ENCODE measurements at places on chromosomes 11 and 22.

DNA sequence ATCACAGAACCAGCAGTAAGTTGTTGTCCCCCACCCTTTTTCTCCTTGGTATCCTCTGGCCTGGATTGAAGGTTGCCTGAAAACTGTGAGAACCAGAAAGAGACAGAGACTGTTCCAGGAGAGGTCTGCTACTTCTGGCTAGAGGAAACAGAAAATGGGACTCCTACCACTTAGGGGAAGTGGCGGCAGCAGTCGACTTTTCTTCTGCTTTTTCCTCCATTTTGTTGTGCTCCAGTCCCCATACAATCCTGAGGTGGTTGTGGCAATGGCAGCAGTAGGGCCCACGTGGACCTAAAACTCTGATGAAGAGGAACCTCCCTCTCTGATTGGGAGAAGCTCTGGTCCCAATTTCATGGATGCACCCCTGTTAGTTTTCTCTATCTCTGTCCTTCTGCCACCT is 76.0 kb upstream of the SORL1 start:
- DNase-seq, result no peak
- no peaks in the 10 kb centered on the region for H3K4me1 ChIP-seq

GRCh38 chr11:31720225-31720624 is 90.9 kb downstream of the PAX6 start:
- no peaks in the 10 kb centered on the region for H3K36me3 ChIP-seq
- no peaks in the 10 kb centered on the region for H3K27me3 ChIP-seq

- no peak overlapping the region for H3K4me3 ChIP-seq
- H3K27me3 ChIP-seq, result no peaks in the 10 kb centered on the region
- no peaks in the 10 kb centered on the region for H3K36me3 ChIP-seq
Observed at GRCh38 chr11:87059596-87060390, 22.1 kb downstream of the TMEM135 start.

- H3K36me3 ChIP-seq, result peaks cover 37% of the 10 kb centered on the region
- H3K27ac ChIP-seq, result no peak overlapping the region
- peak overlapping the region; percentile 49 for H3K4me3 ChIP-seq
- peaks cover 6% of the 10 kb centered on the region for H3K4me1 ChIP-seq
- DNase-seq, result peak; percentile 51
Observed at GRCh38 chr11:65646958-65647701, 9.2 kb downstream of the SIPA1 start.

- peak overlapping the region; percentile 100 for H3K27ac ChIP-seq
- H3K4me1 ChIP-seq, result peaks cover 41% of the 10 kb centered on the region
- peak overlapping the region; percentile 86 for H3K4me3 ChIP-seq
- no peaks in the 10 kb centered on the region for H3K27me3 ChIP-seq
- DNase-seq, result no peak
- H3K36me3 ChIP-seq, result no peaks in the 10 kb centered on the region
Observed at GRCh38 chr11:65420506-65420905, 2.1 kb upstream of the NEAT1 start.

- no peak for DNase-seq
- H3K27me3 ChIP-seq, result no peaks in the 10 kb centered on the region
- no peak overlapping the region for H3K27ac ChIP-seq
- no peaks in the 10 kb centered on the region for H3K36me3 ChIP-seq
Observed at GRCh38 chr22:33803371-33804282, 116.6 kb downstream of the LARGE1 start.

- H3K27ac ChIP-seq, result peak overlapping the region; percentile 77
- no peaks in the 10 kb centered on the region for H3K36me3 ChIP-seq
- no peaks in the 10 kb centered on the region for H3K27me3 ChIP-seq
- peaks cover 17% of the 10 kb centered on the region for H3K4me1 ChIP-seq
Observed at GRCh38 chr11:73257342-73258103, 14.6 kb upstream of the P2RY6 start.

GRCh38 chr11:75105462-75105925 is 8.8 kb upstream of the OR2AT4 start:
- H3K36me3 ChIP-seq, result no peaks in the 10 kb centered on the region
- H3K27me3 ChIP-seq, result no peaks in the 10 kb centered on the region
- no peak overlapping the region for H3K4me3 ChIP-seq
- no peaks in the 10 kb centered on the region for H3K4me1 ChIP-seq
- DNase-seq, result no peak
- no peak overlapping the region for H3K27ac ChIP-seq

- no peak for DNase-seq
- no peak overlapping the region for H3K4me3 ChIP-seq
- no peaks in the 10 kb centered on the region for H3K27me3 ChIP-seq
- no peaks in the 10 kb centered on the region for H3K36me3 ChIP-seq
- peaks cover 14% of the 10 kb centered on the region for H3K4me1 ChIP-seq
Observed at GRCh38 chr11:27514558-27514957, 8.0 kb upstream of the LIN7C start.

DNA sequence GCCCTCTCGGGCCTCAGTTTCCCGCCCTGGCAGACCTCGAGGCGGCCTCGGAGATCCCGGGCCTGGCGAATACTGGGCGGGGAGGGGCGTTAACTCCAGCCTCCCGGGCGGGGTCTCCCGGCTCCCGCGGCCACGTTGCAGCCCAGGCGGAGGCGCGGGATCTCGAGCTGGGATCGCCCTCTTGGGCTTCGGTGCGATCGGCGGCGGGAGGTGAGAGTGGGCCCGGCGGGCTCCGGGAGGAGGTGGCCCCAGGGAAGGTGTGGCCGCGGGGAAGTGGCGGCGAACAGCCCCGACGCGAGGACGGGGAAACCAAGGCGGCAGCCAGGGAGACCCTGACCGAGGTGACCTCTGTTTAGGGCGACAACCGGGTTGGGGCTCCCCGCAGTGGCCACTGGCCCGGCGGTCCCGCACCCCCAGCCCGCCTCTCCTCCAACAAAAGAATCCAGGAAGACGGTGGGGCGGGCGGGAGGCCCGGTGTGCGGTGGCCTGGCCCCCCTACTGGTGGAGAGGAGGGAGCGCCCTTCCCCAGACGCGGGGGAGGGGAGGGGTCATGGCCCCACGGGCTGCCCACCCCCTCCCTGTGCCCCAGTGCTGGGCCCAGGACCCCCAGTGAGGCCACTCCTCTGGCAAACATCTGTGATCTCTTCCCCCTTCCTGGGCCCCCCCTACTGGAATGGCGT is at the start of gene PHETA2:
PHETA2 (plus strand) TSS at position 117 of the 680 bp plus-strand sequence. CDS start 3,046 bp downstream, outside the sequence.
- no peaks in the 10 kb centered on the region for H3K27me3 ChIP-seq
- no peaks in the 10 kb centered on the region for H3K36me3 ChIP-seq
- H3K4me1 ChIP-seq, result peaks cover 30% of the 10 kb centered on the region

GRCh38 chr11:65456418-65456817 is 33.8 kb downstream of the NEAT1 start:
- peaks cover 15% of the 10 kb centered on the region for H3K4me1 ChIP-seq
- H3K27ac ChIP-seq, result peak overlapping the region; percentile 89
- no peaks in the 10 kb centered on the region for H3K36me3 ChIP-seq
- H3K27me3 ChIP-seq, result no peaks in the 10 kb centered on the region
- no peak for DNase-seq
- peak overlapping the region; percentile 68 for H3K4me3 ChIP-seq

GRCh38 chr11:85170184-85170583 is 457.0 kb downstream of the DLG2 start:
- DNase-seq, result no peak
- H3K27ac ChIP-seq, result no peak overlapping the region
- H3K4me1 ChIP-seq, result no peaks in the 10 kb centered on the region
- H3K4me3 ChIP-seq, result no peak overlapping the region

- no peak overlapping the region for H3K27ac ChIP-seq
- H3K36me3 ChIP-seq, result no peaks in the 10 kb centered on the region
- H3K27me3 ChIP-seq, result peaks cover 2% of the 10 kb centered on the region
- no peaks in the 10 kb centered on the region for H3K4me1 ChIP-seq
- no peak for DNase-seq
Observed at GRCh38 chr11:43545610-43546009, 134.9 kb upstream of the HSD17B12 start.

GRCh38 chr11:115905341-115906000 is 401.3 kb upstream of the CADM1 start:
- no peak for DNase-seq
- peaks cover 1% of the 10 kb centered on the region for H3K27me3 ChIP-seq
- no peak overlapping the region for H3K27ac ChIP-seq
- H3K4me3 ChIP-seq, result no peak overlapping the region
- H3K36me3 ChIP-seq, result no peaks in the 10 kb centered on the region

- peak; percentile 60 for DNase-seq
- H3K36me3 ChIP-seq, result no peaks in the 10 kb centered on the region
- peaks cover 6% of the 10 kb centered on the region for H3K4me1 ChIP-seq
- H3K27ac ChIP-seq, result no peak overlapping the region
Observed at GRCh38 chr22:20957102-20957682, 9.9 kb upstream of the AIFM3 start.

DNA sequence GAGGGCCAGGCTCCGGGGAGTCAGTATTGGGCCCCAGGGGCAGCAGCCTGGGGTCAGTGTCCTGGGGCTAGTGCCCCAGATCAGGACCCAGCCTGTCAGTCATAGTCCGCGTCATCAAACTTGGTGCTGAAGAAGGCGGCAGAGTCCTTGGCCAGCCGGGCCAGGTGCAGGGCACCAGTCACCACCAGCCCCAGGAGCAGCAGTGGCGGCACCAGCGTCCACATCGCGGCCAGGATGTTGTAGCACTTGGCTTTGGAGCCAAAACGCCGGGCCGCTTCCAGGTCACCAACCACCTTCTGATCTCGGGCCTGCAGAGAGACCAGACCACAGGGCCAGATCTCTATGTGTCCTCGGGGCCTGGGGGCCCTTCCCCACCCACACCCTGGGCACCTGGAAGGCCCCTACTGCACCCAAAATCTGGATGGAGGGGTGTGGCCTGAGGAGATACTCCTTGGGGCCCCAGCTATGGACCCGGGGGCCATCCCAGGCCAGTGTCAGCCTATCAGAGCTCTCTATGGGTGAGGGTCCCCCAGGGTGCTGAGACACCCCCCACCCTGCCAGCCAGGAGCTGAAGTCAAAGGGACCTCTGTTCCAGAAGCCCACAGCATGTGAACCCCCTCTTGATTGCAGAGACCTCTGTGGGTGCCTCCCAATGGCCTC is 790 bp downstream of the IFITM5 start:
- no peaks in the 10 kb centered on the region for H3K36me3 ChIP-seq
- H3K27me3 ChIP-seq, result peaks cover 39% of the 10 kb centered on the region
- no peak overlapping the region for H3K4me3 ChIP-seq
- H3K4me1 ChIP-seq, result no peaks in the 10 kb centered on the region
- peak; percentile 42 for DNase-seq

DNA sequence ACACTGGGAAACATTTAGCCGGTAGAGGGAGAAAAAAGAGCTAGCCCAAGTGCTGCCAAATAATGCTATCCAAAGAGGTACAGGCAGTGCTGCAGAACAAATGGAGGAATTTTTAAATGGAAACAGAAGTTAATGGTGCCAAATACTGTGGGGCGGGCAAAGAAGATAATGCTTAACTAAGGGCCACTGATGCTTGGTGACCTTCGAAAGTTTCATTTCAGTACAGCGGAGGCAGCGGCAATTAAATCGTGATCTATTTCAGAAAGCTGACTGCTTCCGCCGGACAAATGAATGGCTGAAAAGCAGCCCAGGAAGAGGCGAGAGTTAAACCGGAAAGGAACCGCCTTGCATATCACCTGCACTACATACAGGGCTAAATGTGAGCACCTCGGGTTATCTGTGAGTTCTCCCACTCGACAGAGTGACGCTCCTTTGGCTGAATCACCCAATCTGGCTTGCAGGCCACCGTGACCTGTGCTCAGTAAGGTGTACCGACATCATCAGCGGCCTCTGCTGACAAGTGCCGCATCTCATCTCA is 42.1 kb downstream of the CADM1 start:
- H3K4me1 ChIP-seq, result no peaks in the 10 kb centered on the region
- no peaks in the 10 kb centered on the region for H3K27me3 ChIP-seq
- H3K36me3 ChIP-seq, result no peaks in the 10 kb centered on the region
- H3K27ac ChIP-seq, result no peak overlapping the region
- DNase-seq, result no peak

DNA sequence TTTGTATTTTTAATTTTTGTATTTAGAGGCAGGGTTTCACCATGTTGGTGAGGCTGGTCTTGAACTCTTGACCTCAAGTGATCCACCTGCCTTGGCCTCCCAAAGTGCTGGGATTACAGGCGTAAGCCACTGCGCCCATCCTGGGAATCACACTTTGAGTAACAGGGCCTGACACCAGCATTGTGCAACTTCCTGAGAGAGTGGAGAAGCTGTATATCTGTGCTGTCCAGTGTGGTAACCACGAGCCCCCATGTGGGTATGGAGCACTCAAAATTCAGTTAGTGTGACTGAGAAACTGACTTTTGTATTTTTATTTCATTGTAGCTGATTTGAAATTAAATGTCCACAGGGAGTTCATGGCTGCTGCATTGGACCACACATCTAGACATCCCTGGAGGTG is 36.2 kb downstream of the MPPED1 start:
- H3K4me1 ChIP-seq, result no peaks in the 10 kb centered on the region
- H3K4me3 ChIP-seq, result no peak overlapping the region
- DNase-seq, result no peak
- H3K36me3 ChIP-seq, result no peaks in the 10 kb centered on the region

- no peaks in the 10 kb centered on the region for H3K4me1 ChIP-seq
- H3K36me3 ChIP-seq, result no peaks in the 10 kb centered on the region
- DNase-seq, result no peak
- no peak overlapping the region for H3K4me3 ChIP-seq
- peaks cover 3% of the 10 kb centered on the region for H3K27me3 ChIP-seq
Observed at GRCh38 chr11:122862091-122862490, 20.5 kb upstream of the JHY start.

GRCh38 chr11:71065841-71066240 is 186.5 kb downstream of the SHANK2 start:
- H3K4me1 ChIP-seq, result no peaks in the 10 kb centered on the region
- no peak overlapping the region for H3K4me3 ChIP-seq
- H3K36me3 ChIP-seq, result no peaks in the 10 kb centered on the region
- H3K27ac ChIP-seq, result no peak overlapping the region
- no peaks in the 10 kb centered on the region for H3K27me3 ChIP-seq
- DNase-seq, result no peak

DNA sequence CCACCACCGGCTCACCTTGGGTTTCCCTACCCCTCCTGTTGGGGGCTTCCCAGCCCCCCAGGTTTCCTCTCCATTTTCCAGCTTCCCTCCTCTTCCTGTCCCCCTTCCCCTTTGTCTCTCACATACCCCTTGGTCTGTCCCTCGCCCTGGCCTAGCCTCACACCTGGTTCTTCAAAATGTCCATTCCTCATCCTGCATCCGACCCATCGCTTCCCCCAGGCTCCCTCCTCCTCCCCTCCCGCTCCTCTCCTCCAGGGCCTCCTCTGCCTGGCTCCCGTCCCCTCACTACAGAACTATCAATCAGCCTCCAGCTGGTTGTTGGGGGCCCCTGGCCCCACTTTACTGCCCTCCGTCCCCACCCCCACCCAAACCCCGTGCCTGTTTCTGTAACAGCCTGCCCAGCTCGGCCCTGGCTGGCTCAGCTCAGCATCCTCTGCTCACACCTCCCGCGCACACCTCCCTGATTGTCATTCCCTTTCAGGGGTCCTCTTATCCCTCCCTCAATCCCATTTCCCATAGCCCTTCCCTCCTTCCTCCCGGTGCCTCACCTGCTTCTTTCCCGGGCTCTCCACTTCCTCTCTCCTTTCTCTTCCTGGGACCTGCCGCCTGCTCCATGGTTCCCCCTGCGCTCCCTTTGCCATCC is 1.2 kb downstream of the CNIH2 start:
- peaks cover 9% of the 10 kb centered on the region for H3K4me1 ChIP-seq
- DNase-seq, result no peak
- H3K4me3 ChIP-seq, result no peak overlapping the region

DNA sequence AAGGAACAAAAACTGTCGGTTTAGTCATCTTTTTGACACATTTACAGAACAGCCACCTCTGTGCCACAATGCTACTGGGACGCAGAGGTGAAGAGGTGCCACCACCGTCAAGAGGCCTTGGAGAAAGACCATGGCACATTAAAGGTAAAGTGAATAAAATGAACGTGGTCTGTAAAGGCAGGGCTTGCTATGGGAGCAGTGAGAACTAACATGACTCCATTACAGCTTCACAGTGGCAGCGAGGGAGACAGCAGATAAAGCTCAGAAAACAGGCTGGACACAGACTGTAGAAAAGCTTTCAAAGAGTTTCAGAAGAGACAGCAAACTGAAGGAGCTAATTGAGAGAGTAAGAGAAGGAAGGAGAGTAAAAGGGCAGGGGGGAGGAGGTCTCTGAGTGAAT is 102.9 kb downstream of the GAB2 start:
- H3K4me1 ChIP-seq, result peaks cover 20% of the 10 kb centered on the region
- no peaks in the 10 kb centered on the region for H3K36me3 ChIP-seq
- H3K27ac ChIP-seq, result no peak overlapping the region
- no peak for DNase-seq
- H3K4me3 ChIP-seq, result no peak overlapping the region

Data from psoas muscle (tissue), 8 donors.